GM23338 (cell line): ENCODE measurements at places on chromosomes 7 and 10. TPM values are rescaled to one million over a fixed set of nuclear protein-coding genes. Genes with fewer than 3 reads are reported as not detected.

GRCh38 chr10:88088441-88089340 is 225.3 kb downstream of the PTEN start:
- no peaks in the 10 kb centered on the region for H3K36me3 ChIP-seq
- H3K27me3 ChIP-seq: no peaks in the 10 kb centered on the region
- H3K4me1 ChIP-seq: no peaks in the 10 kb centered on the region
- DNase-seq: no peak
- H3K27ac ChIP-seq: no peak overlapping the region

GRCh38 chr10:129193148-129193547 is 273.9 kb upstream of the MGMT start:
- H3K4me1 ChIP-seq: no peaks in the 10 kb centered on the region
- no peak overlapping the region for H3K27ac ChIP-seq
- H3K36me3 ChIP-seq: no peaks in the 10 kb centered on the region

Gene SNCG
- 4.0 and 9.6 TPM in 2 replicates for total RNA-seq

GRCh38 chr10:7488418-7488829 is 77.6 kb upstream of the SFMBT2 start:
- H3K4me3 ChIP-seq: no peak overlapping the region
- H3K27ac ChIP-seq: no peak overlapping the region
- DNase-seq: no peak
- H3K4me1 ChIP-seq: peaks cover 9% of the 10 kb centered on the region
- no peaks in the 10 kb centered on the region for H3K27me3 ChIP-seq
- no peaks in the 10 kb centered on the region for H3K36me3 ChIP-seq

GRCh38 chr10:29773675-29774091 is 138.9 kb upstream of the SVIL start:
- no peak for DNase-seq
- H3K36me3 ChIP-seq: no peaks in the 10 kb centered on the region
- H3K4me3 ChIP-seq: no peak overlapping the region
- H3K4me1 ChIP-seq: no peaks in the 10 kb centered on the region
- no peak overlapping the region for H3K27ac ChIP-seq

Gene GJD4
- 0.35 TPM in 1 of 2 replicates, not detected in the other for total RNA-seq

DNA sequence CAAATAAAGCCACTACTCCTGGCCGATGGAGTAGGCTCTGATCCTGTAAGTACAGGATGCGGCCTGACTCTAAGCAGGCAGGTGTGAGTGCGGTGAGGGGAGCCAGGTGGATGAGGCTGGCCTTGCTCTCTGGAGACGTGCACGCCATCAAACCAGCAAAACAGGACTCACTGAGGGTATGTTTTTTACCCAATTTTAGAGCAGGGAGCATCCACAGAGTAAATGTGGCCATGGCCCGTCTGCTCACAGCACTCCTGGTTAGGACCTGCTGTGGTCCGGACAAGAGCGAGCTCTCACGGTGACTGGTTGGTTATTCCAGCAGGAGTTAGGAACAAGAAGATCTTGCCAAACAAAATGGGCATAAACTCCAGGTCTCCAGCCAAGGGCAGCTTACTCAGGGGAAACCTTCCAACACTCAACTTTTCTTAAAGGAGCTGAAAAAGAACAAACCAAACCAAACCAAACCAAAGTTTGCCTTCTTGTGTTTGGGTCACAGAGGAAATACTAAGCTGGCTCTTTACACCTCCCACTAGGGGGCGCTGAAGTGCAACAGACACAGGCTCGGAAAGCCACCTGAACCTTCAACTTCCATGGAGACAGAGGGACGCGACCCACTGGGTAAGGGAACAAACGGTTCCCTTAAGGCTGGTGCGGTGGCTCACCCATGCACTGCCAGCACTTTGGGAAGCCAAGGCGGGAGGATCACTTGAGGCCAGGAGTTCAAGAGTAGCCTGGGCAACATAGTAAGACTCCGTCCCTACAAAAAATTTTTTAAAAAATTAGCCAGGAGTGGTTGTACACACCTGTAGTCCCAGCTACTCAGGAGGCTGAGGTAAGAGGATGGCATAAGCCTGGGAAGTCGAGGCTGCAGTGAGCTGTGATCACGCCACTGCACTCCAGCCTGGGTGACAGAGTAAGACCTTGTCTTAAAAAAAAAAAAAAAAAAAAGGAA is 122.4 kb downstream of the CLEC2L start:
- no peaks in the 10 kb centered on the region for H3K36me3 ChIP-seq
- H3K27me3 ChIP-seq: no peaks in the 10 kb centered on the region

Gene PON3
- 1.6 and 2.5 TPM in 2 replicates for total RNA-seq

DNA sequence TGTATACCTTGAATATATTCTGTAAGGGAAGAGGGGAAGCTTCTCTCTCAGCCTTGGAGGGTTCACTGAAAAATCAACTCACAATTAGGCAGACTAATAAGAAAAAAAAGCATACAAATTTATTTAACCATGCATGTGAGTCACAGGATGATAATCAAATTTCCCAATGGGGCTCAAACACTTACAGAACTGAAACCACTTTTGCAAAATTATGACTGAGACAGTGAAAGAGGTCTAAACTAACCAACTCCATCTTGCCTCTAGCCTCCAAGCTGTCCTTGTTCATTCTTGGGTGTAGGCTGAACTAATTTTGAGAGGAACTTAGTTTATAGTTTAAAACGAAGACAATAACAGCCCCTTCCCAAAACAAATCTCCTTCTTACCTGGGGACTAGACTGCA is 618.3 kb upstream of the AUTS2 start:
- peak overlapping the region; percentile 72; the same call in 1 of the 2 replicates for H3K27ac ChIP-seq
- H3K36me3 ChIP-seq: no peaks in the 10 kb centered on the region
- H3K27me3 ChIP-seq: no peaks in the 10 kb centered on the region
- H3K4me3 ChIP-seq: no peak overlapping the region
- peaks cover 21% of the 10 kb centered on the region for H3K4me1 ChIP-seq

DNA sequence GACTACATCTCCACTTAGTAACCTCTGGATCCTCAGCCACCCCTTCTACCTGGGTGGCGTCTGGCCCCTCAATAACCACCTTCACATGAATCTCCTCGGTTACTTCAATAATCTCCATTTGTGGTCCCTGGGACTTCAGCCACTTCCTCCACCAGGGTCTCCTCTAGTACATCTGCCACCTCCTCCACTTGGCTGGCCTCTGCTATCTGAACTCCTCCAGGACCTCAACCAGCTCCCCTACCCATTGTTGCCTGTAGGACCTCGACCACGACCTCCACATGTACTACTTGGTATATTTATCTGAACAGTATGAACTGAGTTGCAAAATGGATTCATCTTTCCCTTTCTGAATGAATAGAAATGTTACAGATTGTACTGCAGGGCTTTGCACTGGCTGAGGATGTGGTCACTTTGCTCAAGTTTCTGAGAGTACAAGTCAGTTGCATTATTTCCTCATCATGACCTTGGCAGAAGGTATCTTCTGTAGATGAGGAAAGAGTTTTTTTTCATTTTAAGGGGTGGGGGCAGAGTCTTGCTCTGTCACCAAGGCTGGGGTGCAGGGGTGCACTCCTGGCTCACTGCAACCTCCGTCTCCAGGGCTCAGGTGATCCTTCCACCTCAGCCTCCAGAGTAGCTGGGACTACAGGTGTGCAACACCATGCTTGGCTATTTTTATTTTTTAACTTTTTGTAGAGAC is 36.0 kb downstream of the MAT1A start:
- DNase-seq: no peak
- 0 out of 2 replicates have a peak, but pooled peaks cover 5% of the 10 kb centered on the region for H3K4me1 ChIP-seq
- H3K36me3 ChIP-seq: no peaks in the 10 kb centered on the region

Gene LRRC18
- not detected in 2 replicates for total RNA-seq

- no peaks in the 10 kb centered on the region for H3K36me3 ChIP-seq
- peaks cover 39% of the 10 kb centered on the region for H3K4me1 ChIP-seq
- peak; percentile 77 for DNase-seq
- peak overlapping the region; percentile 82 for H3K4me3 ChIP-seq
These were observed 4.3 kb downstream of the KCNH2 start for GRCh38 chr7:150973571-150974451.

DNA sequence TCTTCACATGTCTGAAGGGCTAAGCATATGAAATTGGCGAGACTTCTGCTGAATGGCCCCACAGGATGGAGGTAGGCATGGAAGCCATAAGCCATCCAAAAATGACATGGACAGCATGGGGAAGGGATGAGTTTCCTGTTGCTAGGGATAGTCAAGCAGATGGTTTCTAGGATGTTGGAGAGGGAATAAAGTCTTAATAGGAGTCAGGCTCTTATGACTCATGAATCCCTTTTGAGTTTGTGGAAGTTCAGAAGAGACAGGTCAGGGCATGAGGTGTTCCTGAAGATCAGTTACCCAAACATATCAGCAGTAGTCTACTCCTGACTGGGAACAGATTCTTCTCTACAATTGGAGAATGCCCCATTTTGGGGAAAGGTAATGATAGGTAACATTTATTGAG is 243.9 kb downstream of the REEP3 start:
- no peak overlapping the region for H3K27ac ChIP-seq
- peaks cover 8% of the 10 kb centered on the region for H3K4me1 ChIP-seq
- DNase-seq: no peak

Gene ZYX
- total RNA-seq: 132 and 141 TPM in 2 replicates

DNA sequence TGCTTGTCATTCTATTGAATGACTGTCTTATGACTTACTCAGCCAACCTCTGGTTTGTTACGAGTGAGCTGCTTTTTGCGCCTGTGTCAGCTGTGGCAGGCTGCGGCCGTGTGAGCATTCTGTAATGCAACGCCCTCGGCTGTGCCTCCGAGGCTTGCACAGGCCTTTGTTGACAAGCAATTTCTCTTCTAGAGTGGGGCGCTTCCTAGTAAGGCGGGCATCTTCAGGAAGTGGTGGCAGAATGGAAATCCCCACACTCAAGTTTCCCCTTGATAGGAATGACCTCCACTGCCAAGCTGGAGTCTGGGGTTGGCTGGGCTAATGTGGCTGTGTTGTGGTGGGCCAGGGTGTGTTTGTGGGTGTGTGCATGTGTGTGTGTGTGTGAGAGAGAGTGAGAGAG is 20.2 kb upstream of the TMEM178B start:
- no peak for DNase-seq
- no peak overlapping the region for H3K27ac ChIP-seq
- no peak overlapping the region for H3K4me3 ChIP-seq
- no peaks in the 10 kb centered on the region for H3K4me1 ChIP-seq

- peaks cover 31% of the 10 kb centered on the region for H3K4me1 ChIP-seq
- H3K27ac ChIP-seq: no peak overlapping the region
- no peaks in the 10 kb centered on the region for H3K27me3 ChIP-seq
- no peak overlapping the region for H3K4me3 ChIP-seq
These were observed 18.0 kb downstream of the CDCA7L start for GRCh38 chr7:21927693-21928092.

- H3K4me3 ChIP-seq: no peak overlapping the region
- DNase-seq: peak; percentile 21
- no peaks in the 10 kb centered on the region for H3K4me1 ChIP-seq
- H3K27ac ChIP-seq: no peak overlapping the region
- H3K36me3 ChIP-seq: no peaks in the 10 kb centered on the region
These were observed 162.1 kb downstream of the FANK1 start for GRCh38 chr10:126058507-126058906.

Gene NCF1
- 0.49 and 1.0 TPM in 2 replicates for total RNA-seq

DNA sequence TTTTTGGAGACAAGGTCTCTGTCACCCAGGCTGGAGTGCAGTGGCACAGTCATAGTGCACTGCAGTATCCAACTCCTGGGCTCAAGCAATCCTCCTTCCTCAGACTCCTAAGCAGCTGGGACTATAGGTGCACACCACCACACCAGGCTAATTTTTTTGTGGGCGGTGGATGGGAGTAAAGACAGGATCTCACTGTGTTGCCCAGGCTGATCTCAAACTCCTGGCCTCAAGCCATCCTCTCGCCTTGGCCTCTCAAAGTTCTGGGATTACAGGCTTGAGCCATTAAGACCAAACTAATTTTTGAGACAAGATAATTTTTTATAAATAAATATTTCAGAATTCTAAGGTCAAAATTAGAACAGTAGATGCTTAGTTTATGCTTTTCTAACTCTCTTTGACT is 80.8 kb upstream of the CAPZA2 start:
- H3K4me1 ChIP-seq: peaks cover 34% of the 10 kb centered on the region
- no peak for DNase-seq
- H3K27me3 ChIP-seq: no peaks in the 10 kb centered on the region
- no peak overlapping the region for H3K4me3 ChIP-seq
- H3K27ac ChIP-seq: no peak overlapping the region

Gene SRPK2
- total RNA-seq: 66.3 and 85.4 TPM in 2 replicates

DNA sequence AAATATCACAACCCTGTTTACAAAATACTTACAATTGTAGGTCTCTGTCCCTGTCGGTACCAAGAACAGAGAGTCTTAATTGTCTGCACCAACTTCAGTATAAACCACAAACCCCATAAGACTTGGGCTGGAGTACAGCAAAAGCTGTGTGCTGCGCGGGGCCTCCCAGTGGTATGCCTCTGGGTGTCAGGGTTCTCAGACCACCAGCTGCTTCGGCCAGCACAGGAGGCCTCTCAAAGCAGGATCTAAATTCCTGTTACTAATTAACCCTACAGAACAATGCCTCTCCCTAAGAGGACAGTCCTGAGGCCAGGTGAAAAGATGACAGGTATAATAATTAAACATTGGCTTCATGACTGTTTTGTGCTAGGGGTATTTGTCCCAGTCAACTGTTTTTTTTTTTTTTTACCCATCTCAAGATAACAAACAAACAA is 957 bp upstream of the SVIL start:
- no peak overlapping the region for H3K4me3 ChIP-seq
- H3K27ac ChIP-seq: peak overlapping the region; percentile 18; the same call in 1 of the 2 replicates
- no peaks in the 10 kb centered on the region for H3K27me3 ChIP-seq
- H3K4me1 ChIP-seq: peaks cover 34% of the 10 kb centered on the region

DNA sequence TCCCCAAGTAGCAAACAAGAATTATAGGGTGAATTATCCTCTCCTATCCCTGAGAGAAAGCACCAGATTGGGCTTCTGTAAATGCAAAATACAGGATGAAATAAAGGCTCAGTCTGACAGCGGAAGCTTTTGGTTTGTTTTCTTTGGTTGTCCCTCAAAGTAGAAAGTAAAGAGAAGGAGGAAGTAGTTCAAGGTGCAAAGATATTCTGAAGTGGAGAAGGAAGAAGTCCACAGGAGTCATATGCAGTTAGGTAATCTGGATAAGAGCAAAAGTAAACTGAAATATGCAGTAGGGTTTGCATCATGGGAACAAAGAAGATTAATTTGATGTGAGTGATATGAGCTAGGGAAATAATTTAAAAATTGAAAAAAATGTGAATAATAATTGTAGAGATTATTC is 1071.9 kb downstream of the CNTNAP2 start:
- no peaks in the 10 kb centered on the region; the same call in 1 of the 2 replicates for H3K36me3 ChIP-seq
- H3K4me1 ChIP-seq: no peaks in the 10 kb centered on the region
- H3K4me3 ChIP-seq: no peak overlapping the region
- no peak overlapping the region for H3K27ac ChIP-seq
- H3K27me3 ChIP-seq: no peaks in the 10 kb centered on the region

DNA sequence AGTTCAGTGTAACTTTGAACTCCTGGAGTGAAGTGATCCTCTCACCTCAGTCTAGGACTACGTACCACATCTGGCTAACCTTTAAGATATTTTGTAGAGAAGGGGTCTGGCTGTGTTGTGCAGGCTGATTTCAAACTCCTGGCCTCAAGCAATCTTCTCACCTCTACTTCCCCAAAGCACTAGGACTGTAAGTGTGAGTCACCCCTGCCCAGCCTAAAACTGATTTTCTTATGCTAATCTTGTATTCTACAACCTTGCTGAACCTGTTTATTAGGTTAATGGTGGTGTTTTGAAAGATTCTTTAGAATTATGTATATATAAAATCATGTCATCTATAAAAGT is 58.0 kb downstream of the LCOR start:
- H3K27ac ChIP-seq: no peak overlapping the region
- H3K36me3 ChIP-seq: no peaks in the 10 kb centered on the region
- DNase-seq: peak; percentile 28
- no peaks in the 10 kb centered on the region for H3K27me3 ChIP-seq
- peaks cover 15% of the 10 kb centered on the region for H3K4me1 ChIP-seq
- no peak overlapping the region for H3K4me3 ChIP-seq

- peak overlapping the region; percentile 87 for H3K27ac ChIP-seq
- H3K36me3 ChIP-seq: no peaks in the 10 kb centered on the region
- no peaks in the 10 kb centered on the region for H3K4me1 ChIP-seq
- peak; percentile 30 for DNase-seq
- H3K27me3 ChIP-seq: no peaks in the 10 kb centered on the region
These were observed 61.3 kb upstream of the DNAAF5 start for GRCh38 chr7:664997-665735.
